RKO (cell line): ENCODE measurements at places on chromosomes 2 and 18.

DNA sequence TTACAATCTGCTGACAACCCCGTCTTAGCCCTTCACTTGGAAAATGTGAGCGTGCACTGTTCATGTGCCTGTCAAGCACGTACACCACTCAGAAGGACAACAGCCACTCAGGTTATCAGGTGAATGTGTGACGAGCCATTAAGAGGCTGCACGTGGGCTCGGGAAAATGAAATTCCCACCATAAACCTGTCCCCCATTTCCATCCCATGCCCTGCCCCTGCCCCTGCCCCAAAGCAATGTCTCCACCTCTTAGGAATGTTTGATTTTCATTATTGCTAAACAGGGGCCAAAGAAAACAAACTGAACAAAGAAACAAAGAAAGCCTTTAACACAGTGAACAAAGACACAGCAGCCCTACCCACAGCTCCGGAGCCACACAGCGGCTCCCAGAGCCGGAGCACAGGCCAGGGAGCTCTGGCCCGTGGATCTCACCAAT is 90.5 kb downstream of the TMEM18 start:
- DNase-seq = no peak

DNA sequence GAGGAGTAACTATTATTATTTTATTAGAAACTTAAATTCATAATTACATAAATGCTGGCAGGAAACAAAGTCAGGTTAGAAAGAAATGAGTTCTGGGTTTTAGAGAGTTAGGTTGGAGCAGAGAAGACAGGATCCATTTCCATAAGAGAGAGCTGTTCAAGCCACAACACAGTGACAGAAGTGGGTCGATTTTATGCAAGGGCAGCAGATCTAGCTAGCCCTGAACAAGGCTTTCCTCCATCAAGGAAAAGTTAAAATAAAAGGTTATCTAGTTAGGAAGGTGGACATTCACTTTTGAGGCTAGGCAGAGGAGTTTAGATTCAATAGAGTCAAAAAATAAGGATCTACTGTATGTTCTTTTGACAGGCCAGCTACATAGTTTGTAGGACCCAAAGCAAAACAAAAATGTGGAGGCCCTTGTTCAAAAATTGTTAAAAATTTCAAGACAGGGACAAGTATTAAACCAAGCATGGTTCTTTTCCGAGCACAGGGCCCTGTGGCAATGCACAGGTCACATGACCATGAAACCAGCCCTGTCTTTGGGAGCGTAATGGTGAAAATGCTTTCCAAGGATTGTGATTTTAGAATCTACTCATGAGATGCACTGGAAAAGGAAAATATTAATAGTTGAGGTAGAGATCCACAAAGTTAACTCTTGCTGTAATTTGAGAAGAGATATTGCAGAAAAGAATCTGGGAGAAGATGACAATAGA is 91.2 kb upstream of the CREB1 start:
- DNase-seq = no peak

DNA sequence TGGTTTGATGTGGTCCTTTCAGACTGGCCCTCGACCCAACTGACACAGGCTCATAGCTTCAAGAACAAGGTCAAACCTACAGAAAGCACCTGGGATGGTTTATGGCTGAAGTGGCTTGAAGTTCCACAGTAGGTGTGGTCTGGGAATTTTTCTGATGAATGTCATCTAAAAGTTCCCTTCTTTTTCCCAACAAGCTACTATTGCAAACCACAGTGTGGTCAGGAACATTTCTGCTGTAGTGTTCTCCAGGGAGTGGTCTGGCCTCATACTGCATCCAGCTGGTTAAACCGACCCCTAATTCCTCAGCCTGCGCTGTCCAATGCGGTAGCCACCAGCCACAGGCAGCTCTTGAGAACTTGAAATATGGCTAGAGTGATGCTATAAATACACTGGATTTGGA is 92.7 kb downstream of the FAM124B start:
- DNase-seq = no peak

- DNase-seq = no peak
Observed at GRCh38 chr2:131656816-131657633, 129.3 kb downstream of the CCDC74A start.

GRCh38 chr2:205759257-205759656 is 77.0 kb downstream of the NRP2 start:
- DNase-seq = no peak

DNA sequence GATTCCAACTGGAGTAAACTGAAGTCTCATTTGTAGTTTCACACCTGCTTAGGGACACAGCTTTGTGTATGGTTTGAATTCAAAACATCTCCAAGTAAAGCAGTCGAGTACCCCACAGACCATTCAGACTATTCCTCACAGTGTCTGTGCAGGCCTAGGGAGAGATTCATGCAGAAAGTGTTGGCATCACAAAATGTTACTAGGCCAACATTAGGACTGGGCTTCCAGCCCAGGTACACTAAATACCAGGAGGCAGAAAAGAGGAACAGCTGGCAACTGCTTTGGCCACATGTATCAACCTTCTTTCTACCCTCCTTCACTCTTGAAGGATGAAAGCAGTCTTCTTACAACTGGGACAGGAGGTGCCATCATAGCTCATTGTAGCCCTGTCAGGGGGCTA is 270.4 kb upstream of the TMEFF2 start:
- DNase-seq = no peak

DNA sequence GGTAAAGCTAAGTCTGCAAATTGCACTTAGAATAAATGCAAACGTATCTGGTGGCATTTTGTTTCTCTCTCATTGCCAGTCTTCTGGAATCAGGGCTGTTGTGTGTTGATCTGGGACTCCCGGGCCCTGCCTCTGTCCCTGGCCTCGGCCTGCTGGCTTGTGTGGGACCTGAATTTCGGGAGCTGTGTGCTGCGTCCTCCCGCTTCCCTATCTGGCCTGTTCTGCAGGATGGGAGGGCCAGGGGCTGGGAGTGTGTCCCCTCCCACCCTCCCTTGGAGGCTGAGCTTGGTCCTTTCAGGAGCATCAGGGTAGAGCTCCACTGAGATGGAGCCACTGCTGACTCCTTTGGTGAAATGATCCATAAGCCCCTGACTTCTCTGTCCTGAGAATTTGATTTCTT is 118.5 kb downstream of the ACKR3 start:
- no peak for DNase-seq

- peak; percentile 20 for DNase-seq
Observed at GRCh38 chr18:48153613-48154481, 223.4 kb upstream of the SMAD2 start.

- DNase-seq = no peak
Observed at GRCh38 chr2:15751477-15751876, 159.8 kb downstream of the DDX1 start.

DNA sequence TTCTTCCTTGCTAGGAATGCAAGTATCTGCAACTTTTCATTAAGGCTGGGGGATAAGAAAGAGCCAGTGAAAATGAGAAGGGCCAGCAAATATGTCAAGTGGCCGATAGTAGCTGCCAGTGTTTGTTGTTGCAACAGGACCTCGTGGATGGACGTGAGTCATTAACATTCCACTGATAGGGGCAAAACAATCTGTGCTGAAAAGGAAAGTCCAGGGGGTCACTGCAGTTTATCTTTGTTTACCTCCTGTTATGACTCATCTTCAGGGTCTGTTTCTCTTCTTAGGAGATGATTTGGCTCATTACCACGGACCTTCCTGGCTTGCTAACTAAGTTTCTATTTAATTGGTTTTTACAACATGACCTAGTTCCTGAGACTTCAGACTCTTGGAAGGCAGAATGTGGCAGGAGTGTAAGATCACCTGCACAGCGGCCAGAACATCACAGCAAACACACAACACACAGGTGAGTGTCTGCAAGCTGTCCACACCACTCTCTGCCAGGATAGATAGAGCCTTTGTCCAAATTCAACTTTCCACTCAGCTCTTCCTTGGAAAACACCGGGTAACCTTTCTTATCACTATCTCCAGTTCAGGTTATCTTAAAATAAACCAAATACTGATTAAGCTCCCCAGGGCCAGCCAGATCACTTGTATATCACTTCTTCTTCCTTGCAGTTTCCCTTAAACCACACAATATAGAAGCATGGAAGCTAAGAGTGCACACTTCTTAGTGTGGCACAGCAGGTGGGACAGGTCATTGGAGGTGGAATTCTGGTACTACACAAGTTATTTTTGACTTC is 157.5 kb upstream of the LMAN1 start:
- no peak for DNase-seq

- DNase-seq = no peak
Observed at GRCh38 chr2:118850901-118851415, 3.5 kb upstream of the EN1 start.

- peak; percentile 79 for DNase-seq
Observed at GRCh38 chr2:235669269-235669831, 175.5 kb downstream of the AGAP1 start.
